ENCODE measurements at places on chromosomes 1 and 21. TPM values are rescaled to one million over a fixed set of nuclear protein-coding genes. Genes with fewer than 3 reads are reported as not detected.

The WDR64 gene
- not detected for total RNA-seq

GRCh38 chr1:14939527-14940284 lies 213.8 kb upstream of the TMEM51 start:
- no peak for DNase-seq

GRCh38 chr1:224564454-224565084 lies 51.5 kb upstream of the CNIH3 start:
- DNase-seq, result no peak

- DNase-seq, result no peak
These were observed 43.6 kb upstream of the PDE9A start for GRCh38 chr21:42609811-42610210.

DNA sequence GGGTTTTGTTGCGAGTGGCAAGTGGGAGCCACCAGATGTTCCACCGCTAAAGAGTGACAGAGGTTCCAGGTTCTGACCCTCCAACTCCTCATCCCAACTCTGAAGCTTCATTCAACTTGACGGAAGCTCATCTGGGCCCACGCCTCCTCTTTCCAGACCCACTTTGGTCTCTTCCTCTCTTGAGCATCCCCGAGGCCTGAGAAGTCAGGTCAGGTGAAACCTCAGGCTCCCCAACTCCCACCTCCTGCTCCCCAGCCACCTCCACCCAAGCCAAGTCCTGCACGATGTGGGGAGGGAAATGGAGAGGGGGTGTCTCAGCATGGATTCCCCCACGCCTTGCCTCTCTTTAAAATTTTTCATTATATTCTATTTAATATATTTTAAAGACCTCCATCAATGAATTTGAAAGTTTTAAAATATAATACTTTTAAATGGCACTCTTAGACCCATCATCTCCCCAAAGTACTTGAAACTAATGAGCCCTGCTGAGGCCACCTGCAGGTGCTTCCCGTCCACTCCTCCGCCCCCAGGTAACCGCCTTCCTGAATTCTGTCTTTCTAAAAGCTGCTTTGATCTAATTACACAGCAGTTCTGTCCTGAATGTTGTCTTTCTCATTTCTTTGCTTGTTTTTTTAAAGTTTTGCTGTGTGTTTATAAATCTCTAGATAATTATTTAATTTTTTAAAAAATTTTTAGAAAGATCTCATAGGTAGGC lies 238.1 kb downstream of the KAZN start:
- DNase-seq, result no peak

The F13B gene
- total RNA-seq, result not detected

The OR2T1 gene
- total RNA-seq, result not detected

- DNase-seq, result no peak
These were observed 328.0 kb downstream of the NPHP4 start for GRCh38 chr1:5664081-5664768.

The ALG14 gene
- 2.9 TPM for total RNA-seq

- DNase-seq, result peak; percentile 6
These were observed 29.3 kb downstream of the RRP1 start for GRCh38 chr21:43818685-43819084.

The OR10Z1 gene
- total RNA-seq, result not detected

GRCh38 chr1:9151328-9151860 lies 22.5 kb upstream of the GPR157 start:
- DNase-seq, result peak; percentile 61

DNA sequence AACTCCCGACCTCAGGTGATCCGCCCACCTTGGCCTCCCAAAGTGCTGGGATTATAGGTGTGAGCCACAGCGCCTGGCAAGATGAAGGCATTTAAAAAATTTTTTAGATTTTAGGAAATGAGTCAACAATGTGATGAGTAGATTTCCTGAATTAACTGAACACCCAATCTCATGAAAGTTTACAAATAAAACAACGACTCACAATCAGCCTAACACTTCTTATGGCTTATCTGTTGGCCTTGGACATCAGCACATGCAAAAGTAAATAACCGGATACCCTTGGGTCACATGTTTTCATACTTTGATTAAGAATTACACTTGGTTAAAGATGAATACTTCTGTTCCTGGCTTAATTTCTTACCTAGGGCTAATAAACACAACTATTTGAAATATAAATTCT lies 3.0 kb downstream of the GNG12 start:
- no peak for DNase-seq

The XCL1 gene
- total RNA-seq, result 0.48 TPM

All from Right ventricle myocardium superior (tissue), 1 donor.